ENCODE measurements at places on chromosomes 6 and 20.

- no peak for DNase-seq
These were observed 90.4 kb downstream of the KIF6 start for GRCh38 chr6:39634646-39635341.

- DNase-seq = no peak
These were observed 1.2 kb downstream of the KAT14 start for GRCh38 chr20:18138639-18139583.

DNA sequence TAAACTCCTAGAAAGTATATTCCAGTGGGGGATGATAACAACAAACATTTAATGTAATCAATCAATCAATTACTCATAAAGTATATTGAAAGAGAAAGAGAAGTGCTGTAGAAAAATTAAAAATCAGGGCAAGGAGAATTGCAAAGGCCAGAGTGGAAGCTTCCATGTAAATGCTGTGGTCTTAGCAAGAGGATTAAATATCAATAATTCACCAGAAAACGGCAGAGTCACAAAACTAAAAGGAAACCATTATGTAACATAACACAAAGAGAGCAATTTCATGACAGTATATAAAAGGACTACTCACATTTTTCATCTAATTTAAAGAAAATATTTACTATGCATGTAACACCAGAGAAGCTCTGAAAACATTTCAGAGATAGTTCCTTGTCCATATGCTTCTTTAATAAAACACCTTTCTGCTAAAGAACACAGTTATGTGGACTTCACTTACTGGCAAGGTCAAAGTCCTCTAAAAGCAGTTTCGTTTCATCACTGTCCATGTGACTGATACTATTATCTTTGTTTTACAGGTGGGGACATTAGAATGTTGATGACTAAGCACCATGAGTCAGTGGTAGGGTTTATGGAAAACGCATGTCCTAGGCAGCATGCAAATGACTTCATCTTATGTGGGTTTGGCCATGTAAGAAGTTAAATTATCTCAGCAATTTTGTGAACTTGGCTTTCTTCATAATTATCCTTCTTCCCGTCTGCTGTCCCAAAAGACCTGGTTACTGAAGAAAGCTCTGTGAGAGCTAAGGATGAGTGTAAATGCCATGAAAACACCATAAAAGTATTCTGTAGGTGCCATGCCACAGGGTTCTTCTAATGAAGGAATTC is 185.8 kb upstream of the TENT5A start:
- no peak for DNase-seq

- no peak for DNase-seq
These were observed 27.0 kb upstream of the ZBP1 start for GRCh38 chr20:57647006-57647932.

Data from NCI-H2081 treated with DMSO at 0.1 percent for 48 hours (cell line).